ENCODE measurements at places on chromosomes 11 and 22.

DNA sequence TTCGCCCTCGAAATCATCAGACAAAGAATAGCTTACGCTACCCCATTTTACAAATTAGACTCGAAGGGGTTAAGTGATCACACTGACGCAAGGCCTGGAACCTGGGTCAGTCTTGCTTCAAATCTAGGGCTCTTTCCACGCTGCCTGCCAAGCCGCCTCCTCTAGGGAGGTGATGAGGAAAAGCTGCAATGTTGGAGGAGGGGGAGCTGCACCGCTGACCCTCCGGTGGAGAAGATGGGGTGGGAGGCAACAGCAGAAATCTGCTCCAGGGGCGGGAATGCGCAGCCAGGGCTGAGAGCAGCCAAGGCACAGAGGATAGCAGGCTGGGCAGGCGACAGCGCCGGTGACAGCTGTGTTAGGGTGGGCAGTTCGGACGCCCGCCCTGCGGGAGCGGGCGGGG is 595 bp downstream of the SYVN1 start:
- no peak for DNase-seq

DNA sequence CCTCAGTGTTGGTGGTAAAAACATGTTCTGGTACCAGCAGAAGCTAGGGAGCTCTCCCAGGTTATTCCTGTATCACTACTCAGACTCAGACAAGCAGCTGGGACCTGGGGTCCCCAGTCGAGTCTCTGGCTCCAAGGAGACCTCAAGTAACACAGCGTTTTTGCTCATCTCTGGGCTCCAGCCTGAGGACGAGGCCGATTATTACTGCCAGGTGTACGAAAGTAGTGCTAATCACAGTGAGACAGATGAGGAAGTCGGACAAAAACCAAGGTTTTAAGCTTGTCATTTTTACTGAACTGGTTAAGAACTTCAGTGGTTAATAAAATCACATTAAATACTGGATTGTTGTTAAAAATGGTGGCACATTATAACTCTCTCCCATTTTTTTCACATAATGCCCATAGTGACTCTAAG is 42.6 kb upstream of the VPREB1 start:
- no peak for DNase-seq

- no peak for DNase-seq
Observed at GRCh38 chr11:65787649-65788622, 1.1 kb downstream of the OVOL1 start.

GRCh38 chr11:35893796-35894475 is 49.9 kb upstream of the LDLRAD3 start:
- DNase-seq = no peak

GRCh38 chr11:96235751-96236150 is 107.2 kb downstream of the MAML2 start:
- no peak for DNase-seq

DNA sequence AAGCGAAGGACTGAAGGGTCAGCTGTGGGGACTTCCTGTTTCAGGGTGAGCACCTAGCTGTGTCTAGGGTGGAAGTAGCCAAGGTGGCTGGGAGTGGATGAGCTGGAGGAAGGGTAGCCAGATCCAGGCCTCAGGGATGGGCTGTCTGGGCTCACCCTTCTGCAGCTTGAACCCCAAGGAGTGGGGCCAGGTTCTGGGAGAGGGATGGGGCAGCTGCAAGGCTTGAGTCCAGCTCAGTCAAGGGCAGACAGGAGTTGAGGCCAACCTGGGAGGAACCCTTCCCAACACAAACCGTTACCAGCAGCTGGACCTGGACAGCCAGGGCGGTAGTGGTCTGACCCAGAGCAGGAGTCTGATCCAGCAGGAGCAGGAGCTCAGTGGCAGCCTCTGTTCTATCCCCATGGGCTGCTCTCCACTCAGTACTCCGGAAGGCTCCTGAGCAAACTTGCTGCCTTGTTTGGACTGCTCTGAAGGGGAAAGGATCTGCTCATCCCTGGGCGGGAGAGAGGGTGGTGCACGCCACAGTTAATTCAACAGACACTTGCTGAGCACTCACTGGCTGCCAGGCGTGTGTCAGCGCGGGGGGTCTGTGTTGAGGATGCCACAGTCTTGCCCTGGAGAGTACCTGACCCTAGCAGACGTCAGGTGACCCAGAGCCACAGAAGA is 53.8 kb upstream of the THY1 start:
- no peak for DNase-seq

All from activated CD4-positive, CD25-positive, alpha-beta regulatory T cell treated with anti-CD3 and anti-CD28 coated beads, Interleukin-2, amount 50 U/mL, for 16 hours (primary cell).